ENCODE measurements at places on chromosomes 12 and 14.
A peak's percentile ranks its signal among the peaks of the same experiment; 100 is the strongest.

DNA sequence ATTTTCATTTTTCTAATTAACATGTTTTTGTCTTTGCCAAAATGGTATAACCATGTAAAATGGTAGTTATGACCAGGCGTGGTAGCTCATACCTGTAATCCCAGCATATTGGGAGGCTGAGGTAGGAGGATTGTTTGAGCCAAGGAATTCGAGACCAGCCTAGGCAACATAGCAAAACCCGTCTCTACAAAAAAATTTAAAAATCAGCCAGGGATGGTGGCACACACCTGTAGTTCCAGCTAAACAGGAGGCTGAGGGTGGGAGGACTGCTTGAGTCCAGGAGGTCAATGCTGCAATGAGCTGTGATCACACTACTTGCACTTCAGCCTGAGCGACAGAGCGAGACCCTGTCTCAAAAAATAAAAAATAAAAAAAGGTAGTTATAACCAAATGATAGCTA, 23.1 kb downstream of the PPTC7 start:
- DNase-seq = no peak

GRCh38 chr14:70292716-70293115, 66.8 kb downstream of the COX16 start:
- no peak for DNase-seq

- no peak for DNase-seq
Measured at GRCh38 chr14:79652513-79653307, 558.6 kb downstream of the DIO2 start.

DNA sequence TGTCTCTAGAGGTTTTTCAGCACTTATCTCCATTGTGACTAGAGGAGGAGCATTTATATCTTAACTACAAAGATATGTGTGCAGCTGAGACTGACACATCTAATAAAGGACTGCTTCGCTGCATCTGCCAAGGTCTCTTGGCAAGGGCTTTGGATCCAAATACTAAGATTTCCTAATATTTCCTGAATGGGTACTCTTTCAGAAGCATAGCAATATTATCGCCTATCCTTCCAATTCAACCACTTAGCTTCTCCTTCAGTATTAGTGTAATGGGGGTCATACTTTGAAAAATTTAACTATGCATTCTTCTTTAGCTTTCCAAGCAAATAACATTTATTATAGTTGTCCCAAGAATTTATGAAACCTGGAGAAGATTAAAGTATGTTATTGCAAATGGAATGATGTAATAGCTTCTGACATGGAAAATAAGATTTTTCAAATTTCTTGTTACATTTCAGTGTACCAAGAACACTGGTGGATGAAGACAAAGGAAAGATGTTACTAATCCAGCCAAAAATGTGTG, 243.0 kb upstream of the PDE3A start:
- no peak for DNase-seq

- DNase-seq = no peak
Measured at GRCh38 chr12:106975098-106975497, 11.8 kb downstream of the MTERF2 start.

DNA sequence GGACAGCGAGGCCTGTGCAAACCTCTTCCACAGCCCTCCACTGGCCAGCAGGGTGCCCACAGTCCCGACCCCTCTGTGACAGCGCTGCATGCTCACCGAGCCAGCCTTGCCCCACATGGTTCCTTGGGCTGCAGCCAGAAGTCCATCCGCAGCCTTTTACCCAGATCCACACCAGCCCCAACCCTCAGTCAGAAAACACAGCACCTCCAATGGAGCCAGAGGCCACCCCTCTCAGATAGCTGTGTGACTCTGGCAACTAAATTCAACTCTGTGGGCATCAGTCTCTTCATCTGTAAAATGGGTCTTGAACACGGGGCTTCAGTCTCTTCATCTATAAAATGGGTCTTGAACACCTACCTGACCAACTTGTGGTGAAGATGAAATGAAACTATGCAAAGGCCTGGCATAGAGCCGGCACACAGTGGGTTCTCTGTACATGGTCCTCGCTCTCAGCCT, 38.0 kb downstream of the NFKBIA start:
- no peak for DNase-seq

- DNase-seq = peak; percentile 57
Measured at GRCh38 chr12:124586756-124587155, 19.3 kb upstream of the NCOR2 start.

DNA sequence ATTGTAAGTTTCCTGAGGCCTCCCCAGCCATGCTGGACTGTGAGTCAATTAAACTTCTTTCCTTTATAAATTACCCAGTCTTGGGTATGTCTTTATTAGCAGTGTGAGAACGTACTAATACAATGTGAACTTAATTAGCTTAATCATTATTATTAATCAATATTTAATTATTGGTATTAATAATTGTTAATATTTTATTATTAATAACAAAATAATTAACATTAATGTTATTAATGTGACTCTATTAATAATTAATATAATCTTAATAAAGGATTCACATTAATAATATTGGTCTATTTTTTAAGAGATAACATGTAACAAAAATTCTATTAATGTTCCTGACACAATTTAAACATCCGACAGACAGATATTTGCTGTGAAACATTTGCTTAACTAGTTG, 164.9 kb upstream of the ATF7IP start:
- DNase-seq = no peak

- DNase-seq = no peak
Measured at GRCh38 chr12:62372134-62372533, 94.5 kb upstream of the MON2 start.

GRCh38 chr12:25121916-25122315, 73.0 kb downstream of the DNAI7 start:
- no peak for DNase-seq

- no peak for DNase-seq
Measured at GRCh38 chr14:65840118-65840751, 427.7 kb downstream of the FUT8 start.

- no peak for DNase-seq
Measured at GRCh38 chr12:83361071-83361470, 674.4 kb downstream of the TMTC2 start.

GRCh38 chr14:77064521-77065178, 33.4 kb upstream of the CIPC start:
- no peak for DNase-seq

- no peak for DNase-seq
Measured at GRCh38 chr14:100067971-100068959, 3.0 kb downstream of the EVL start.

- no peak for DNase-seq
Measured at GRCh38 chr12:103326190-103326589, 169.6 kb downstream of the C12orf42 start.

DNA sequence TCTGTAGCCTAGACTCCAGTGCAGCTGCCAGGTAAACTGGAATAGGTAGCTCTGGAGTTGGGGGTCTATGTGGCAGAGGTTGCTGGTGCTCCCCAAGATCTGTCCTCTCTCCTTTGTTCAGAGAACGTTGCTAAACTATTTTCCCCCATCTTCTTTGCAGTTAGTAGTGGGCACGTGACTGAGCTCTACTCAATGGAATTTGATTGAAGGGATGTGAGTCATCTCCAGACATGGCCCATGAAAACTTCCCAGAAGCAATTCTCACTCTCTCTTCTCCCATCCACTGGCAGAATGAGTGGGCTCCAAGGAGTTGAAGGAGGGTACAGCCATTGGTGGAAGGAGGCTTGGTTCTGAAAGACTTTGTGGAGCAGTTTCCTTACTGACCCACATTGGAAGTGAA, 44.0 kb downstream of the PAH start:
- DNase-seq = no peak

DNA sequence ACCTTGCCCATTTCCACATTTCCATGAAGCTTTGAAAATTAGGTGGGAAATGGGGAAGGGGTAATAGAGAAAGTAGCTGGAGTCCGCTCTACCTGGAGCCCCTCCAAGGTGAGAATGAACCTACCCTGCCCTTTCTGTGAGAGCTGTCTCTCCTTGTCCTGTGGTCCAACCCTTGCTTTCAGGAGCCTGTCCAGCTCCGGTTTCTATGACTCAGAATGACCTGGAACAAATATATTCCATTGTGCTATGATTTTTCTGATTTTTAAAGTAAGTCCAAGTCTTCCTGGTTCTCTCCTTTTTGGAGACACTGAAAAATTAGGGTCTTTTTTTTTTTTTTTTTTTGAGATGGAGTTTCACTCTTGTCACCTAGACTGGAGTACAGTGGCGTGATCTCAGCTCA, 89.1 kb upstream of the VASH1 start:
- DNase-seq = no peak

DNA sequence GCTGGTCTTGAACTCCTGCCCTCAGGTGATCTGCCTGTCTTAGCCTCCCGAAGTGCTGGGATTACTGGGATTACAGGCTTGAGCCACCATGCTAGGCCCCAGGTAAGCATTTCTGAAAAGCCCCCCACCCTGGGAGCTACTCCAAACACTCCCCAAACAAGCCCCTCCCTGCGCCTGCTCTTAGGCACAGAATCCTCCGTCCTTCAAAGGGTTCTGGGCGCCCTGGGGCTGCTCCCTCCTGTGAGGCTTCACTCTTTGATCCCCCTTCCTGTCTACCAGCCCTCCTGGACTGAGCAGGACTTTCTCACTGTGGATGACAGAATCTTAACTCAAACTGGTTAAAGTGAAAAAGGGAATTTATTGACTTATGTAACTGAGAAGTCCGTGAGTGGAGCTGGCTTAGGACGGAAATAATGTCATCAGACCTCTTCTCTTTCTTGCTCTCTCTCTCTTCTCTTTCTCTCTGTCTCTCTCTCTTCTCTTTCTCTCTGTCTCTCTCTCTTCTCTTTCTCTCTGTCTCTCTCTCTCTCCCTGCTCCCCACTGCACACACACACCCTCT, 66.9 kb upstream of the CLMN start:
- no peak for DNase-seq

DNA sequence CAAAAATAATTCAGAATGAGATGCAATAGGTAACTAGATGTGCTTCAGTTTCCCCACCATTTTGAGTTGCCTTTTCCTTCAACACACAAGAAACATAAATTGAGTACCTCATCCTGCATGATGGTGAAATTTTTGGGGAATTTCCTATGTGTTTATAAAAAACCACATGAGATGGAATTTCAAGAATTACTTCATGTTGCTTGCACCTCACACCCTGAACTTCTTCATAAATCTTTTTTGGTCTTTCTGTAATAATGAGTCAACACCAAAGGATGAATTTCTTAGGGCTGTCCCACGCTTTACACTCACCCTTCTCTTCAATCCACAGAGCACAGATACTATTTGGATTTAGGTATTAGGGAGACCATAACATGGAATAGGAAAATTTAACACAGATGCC, 22.6 kb upstream of the LUM start:
- DNase-seq = no peak

DNA sequence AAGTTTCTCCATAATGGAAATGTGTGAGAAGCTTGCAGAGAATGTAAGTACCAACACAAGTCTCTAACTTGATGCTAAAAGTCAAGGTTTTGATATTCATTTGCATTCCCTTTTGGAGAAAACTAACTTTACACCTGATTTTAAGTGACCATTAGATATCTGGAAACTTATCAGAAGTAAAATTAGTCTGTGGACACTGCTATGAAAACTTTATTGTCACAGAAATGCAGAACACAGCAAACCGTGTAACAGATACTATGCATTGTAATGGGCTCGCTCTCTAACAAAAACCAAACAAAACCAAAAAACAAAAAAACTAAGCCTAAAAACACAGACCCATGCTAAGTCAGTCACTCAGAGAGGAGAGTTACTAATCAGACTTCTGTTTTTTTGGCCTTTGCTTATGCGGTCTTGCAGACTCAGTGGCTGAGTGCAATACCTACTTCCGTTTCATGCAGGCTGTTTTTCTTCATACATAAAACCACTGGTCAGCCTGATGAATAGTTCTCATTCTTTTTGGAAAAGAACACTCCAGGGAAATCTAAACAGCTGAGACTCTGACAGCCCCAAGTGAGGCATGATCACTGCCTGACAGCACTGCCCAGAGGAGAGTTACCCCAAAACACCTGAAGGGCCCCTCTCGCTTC, 35.7 kb downstream of the NRDE2 start:
- no peak for DNase-seq

DNA sequence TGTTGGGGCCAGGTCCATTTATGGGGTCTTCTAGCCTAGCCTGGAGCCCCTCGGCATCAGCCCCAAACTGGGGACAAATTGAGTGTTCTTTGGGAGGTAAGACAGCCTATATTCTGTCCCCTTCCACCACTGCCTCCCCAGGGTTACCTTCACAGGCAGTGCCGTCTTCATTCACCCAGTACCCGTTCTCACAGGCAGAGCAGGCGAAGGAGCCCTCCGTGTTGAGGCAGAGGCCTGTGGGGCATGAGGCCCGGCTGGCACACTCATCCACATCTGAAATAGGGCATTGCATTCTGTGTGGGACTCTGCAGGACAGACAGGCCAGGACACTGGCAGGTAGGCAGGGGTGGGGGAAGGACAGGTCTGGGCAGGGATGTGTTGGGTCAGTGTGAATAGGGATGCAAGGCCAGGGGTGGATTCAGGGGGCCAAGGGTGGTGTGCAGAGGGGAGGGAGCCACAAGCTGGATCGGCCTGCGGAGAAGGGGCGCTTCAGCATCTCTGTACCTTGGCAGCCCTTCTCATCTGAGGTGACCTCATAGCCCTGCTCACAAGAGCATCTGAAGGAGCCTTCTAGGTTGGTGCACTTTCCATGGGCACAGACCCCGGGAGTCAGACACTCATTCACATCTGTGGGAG, 16.1 kb downstream of the ISCA2 start:
- no peak for DNase-seq

- no peak for DNase-seq
Measured at GRCh38 chr12:128853600-128854197, 421 bp downstream of the GLT1D1 start.

- DNase-seq = no peak
Measured at GRCh38 chr14:75979071-75979571, 2.7 kb downstream of the TGFB3 start.

GRCh38 chr12:76636121-76636692, 76.6 kb upstream of the OSBPL8 start:
- DNase-seq = no peak

DNA sequence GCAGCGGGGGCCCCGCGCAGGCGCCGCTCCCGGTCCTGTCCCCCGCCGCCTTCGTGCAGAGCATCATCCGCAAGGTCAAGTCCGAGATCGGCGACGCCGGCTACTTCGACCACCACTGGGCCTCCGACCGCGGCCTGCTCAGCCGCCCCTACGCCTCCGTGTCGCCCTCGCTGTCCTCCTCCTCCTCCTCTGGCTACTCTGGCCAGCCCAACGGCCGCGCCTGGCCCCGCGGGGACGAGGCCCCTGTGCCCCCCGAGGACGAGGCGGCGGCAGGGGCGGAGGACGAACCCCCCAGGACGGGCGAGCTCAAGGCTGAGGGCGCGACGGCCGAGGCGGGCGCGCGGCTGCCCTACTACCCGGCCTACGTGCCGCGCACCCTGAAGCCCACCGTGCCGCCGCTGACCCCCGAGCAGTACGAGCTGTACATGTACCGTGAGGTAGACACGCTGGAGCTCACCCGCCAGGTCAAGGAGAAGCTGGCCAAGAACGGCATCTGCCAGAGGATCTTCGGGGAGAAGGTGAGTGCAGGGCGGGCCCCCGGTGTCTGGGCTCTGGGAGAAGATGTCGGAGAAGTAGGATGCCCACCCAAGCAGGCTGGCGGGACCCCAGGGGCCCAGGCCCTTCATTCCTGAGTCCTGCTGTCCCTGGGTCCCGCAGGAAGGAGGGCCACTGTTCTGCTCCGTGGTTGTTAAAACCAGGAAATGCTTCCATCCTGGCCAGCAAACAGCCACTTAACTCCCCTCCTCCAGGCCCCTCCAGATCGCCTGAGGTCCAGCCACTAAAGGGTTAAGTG, 48.4 kb downstream of the PHETA1 start:
- DNase-seq = no peak

- DNase-seq = no peak
Measured at GRCh38 chr14:79856381-79856780, 354.9 kb downstream of the DIO2 start.

GRCh38 chr14:75654127-75654732, 6.4 kb downstream of the ERG28 start:
- DNase-seq = peak; percentile 85

Data from small intestine (tissue), 16 donors.